Mesothelial cell of epicardium (in vitro differentiated cells): ENCODE measurements at places on chromosomes 2 and 18. TPM values are rescaled to one million over a fixed set of nuclear protein-coding genes. Genes with fewer than 3 reads are reported as not detected.

DNA sequence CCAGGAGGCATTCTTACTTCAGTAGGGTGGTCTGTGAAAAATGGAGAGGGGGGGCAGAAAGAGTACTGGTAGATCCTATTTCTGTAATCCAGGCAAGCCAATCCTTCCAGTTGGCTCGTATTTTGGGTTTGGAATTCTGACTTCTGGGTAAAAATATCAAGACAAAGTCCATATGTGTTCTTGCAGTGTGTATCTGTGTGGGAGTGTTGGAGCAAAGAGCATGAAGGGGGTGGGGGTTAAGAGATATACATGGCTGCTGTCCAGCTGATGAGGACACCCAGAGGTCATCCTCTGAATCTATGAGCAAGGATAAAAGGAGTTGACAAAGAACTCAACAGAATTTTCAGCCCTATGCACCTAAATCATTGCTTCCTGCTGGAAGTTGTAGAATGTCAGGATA is 375.8 kb upstream of the PIK3C3 start:
- peaks cover 15% of the 10 kb centered on the region for H3K4me1 ChIP-seq
- no peaks in the 10 kb centered on the region for H3K36me3 ChIP-seq

DNA sequence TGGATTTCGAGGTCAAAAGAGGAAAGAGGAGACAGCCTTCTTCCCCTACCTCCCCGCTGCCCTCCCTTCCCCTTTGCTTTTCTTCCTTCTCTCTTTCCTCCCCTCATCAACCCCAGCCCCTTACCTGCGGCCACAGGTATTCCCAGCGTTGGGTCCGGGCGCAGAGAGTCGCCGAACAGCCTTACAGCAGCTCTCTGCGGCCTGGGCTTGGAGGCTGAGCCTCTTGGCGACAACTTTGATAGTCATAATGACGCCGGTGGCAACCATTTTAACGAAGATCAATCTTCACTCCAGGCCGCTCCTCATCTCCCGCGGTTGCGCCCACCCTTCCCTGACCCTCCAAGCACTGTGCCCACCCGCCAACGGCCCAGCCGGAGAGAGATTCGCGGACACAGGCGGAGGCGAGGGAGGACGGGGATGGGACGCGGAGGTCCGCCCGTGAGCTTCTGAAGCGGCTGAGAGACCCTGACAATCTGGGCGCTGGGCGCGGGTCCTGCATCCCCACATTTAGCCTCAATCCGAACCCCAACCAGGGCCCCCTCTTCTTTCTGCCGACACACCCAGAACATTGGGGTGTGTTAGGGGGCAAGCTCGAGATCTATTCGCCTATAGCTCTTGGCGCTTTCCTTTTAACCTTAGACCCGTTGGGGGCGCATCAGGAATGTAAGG is 1.5 kb upstream of the EVX2 start:
- H3K4me3 ChIP-seq = no peak overlapping the region
- no peaks in the 10 kb centered on the region for H3K36me3 ChIP-seq
- H3K27ac ChIP-seq = no peak overlapping the region

The CYS1 gene
- total RNA-seq = 1.3 to 1.4 TPM (median 1.3 TPM) in 3 replicates

- no peak for DNase-seq
- no peaks in the 10 kb centered on the region for H3K36me3 ChIP-seq
- no peaks in the 10 kb centered on the region for H3K27me3 ChIP-seq
- no peak overlapping the region for H3K4me3 ChIP-seq
- H3K4me1 ChIP-seq = peaks cover 7% of the 10 kb centered on the region
- no peak overlapping the region for H3K27ac ChIP-seq
Observed at GRCh38 chr2:173667014-173667413, 298.2 kb downstream of the SP3 start.

GRCh38 chr2:235086481-235087184 is 134.8 kb downstream of the SH3BP4 start:
- H3K4me3 ChIP-seq = no peak overlapping the region
- DNase-seq = no peak
- no peak overlapping the region for H3K27ac ChIP-seq
- peaks cover 4% of the 10 kb centered on the region for H3K27me3 ChIP-seq
